GM12892 (cell line): ENCODE measurements at places on chromosomes 2 and 18.

GRCh38 chr2:55010915-55011314 lies 39.3 kb downstream of the RTN4 start:
- no peak for DNase-seq

- DNase-seq, result no peak
Observed at GRCh38 chr2:215362562-215362904, 50.7 kb downstream of the ATIC start.

DNA sequence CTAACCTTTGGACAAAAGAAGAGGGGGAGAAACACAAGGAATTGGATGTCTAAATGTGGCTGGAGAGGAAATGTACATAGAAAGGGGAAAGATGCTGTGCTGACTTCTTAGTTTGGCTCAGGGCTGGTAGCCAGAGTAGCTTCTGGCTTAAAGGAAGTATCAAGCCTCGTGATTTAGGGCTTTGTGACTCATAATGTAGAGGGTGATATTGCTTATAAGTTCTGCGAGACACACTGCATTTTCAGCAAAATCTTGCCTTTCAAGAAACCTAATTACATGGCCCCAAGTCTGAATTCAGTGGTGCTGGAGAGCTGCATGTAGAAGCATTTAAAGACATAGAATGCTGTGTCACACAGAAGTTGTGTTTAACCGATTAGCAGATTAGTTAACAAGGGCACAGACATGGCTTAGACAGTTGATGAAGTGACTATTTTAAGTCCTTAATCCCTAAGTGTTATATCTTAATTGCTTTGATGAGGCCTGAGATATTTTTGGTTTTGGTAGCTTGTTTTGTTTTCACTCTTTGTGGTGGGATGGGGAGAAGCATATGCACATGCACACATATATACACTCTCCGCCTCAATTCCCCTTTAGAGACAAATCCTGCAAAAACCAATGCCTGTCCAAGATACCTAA lies 66.4 kb downstream of the EPAS1 start:
- DNase-seq, result no peak

- DNase-seq, result no peak
Observed at GRCh38 chr2:216700088-216700567, 4.8 kb upstream of the IGFBP5 start.

DNA sequence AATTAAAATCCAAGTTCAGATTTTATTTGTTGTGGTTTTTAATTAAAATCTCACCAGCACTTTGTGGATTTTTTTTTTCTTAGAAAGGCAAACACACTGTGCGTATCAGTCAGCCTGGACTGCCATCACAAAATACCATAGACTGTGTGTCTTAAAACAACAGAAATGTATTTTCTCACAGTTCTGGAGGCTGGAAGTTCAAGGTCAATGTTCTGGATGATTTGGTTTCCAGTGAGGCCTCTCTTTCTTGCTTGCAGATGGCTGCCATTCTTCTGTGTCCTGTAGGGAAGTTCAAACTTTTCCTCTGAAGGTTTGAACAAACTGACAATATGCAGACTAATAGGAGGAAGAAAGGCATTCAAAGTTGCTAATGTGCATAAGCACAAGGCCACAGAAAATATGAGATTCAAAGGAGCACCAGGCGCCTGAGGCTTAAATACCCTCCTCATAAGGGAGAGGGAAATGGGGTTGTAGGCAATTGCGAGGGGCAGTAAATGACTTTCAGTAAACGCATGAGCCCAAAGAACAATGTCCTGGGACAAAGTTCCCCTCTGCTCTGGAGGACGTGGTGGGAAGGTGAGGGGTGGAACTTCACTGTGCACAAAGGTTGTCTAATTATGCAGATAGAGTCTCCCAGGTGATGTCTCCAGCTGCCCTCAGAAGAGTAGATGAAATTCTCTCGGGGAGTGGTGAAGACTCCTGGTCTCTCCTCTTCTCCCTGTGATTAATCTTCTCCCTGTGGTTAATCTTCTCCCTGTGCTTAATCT lies 26.5 kb upstream of the KCNF1 start:
- no peak for DNase-seq

- DNase-seq, result no peak
Observed at GRCh38 chr2:168999668-169000213, 31.4 kb downstream of the ABCB11 start.

- DNase-seq, result no peak
Observed at GRCh38 chr2:131557558-131558321, 30.1 kb downstream of the CCDC74A start.
